ENCODE measurements at places on chromosomes 6 and 20. TPM values are rescaled to one million over a fixed set of nuclear protein-coding genes. Genes with fewer than 3 reads are reported as not detected.

DNA sequence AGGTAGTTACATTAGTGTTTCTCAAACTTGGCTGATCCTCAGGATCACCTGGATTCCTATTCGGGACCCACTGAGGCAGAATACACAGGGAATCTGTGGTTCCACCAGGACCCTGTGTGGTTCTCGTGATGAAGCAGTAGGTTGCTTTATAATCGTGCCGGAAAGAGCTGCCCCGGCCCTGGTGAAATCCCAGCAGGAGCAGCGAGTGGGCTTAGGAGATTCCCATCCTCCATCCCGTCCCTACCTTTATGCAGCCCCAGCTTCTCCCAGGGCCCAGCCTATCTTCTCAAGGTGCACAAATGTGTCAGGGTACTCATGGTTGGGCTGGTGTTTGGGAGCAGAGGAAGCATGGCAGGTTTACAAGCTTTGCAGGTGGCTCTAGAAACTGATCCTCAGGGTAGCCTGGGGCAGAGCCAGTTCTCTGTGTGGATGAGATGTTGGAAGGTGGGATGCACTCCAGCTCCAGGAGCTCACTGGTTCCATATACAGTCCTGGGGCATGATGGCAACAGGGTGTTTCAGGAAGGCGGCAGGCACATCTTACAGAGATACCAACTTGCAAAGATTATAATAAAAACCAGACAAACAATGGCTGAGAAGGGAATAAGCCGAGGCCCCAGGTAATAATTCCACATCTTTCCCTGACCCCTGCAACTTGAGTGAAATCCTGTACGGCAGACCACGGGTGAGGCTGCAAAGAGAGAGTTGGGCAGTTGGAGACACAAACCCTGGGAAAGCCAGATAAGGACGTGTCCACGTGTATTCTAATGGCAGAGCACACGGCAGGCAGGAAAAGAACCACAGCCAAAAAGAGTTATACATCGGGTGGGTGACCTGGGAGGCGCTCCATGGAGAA is 5.9 kb downstream of the SLC22A1 start:
- DNase-seq, result no peak

GRCh38 chr6:159715605-159716004 is 11.7 kb upstream of the WTAP start:
- no peak for DNase-seq

DNA sequence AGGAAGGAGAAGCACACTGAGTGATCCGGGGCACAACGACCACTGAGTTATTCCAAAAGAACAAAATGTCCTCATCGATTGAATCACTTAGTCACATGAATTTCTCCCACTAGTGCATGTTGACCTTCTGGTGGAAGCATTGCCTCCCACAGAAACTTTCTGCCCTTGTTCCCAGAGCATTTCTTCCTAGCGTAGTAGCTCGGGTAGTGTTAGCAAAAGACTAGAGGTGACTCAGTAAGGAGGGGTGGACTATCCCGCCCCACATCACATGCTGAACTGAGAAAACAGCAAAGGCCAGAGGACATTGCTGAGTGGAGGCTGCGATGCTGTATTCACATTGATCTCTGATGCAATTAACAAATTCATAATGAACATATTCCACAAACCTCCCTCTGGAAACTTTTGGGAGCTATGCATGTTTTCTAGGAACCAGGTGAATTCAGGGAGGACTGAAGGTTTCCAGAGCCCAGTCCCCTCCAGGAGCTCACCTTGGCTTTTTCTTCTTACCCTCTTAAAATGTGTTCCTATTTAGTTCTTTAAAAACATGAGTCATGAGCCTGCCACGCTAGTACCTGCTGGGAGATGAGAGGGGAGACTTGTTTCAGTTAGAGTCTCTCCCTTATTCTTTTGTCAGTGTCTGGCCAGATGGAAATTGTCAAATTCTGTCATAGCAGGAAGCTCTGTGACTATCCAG is 507.9 kb downstream of the CDH26 start:
- DNase-seq, result no peak

GRCh38 chr20:31833130-31833930 is 12.1 kb downstream of the FOXS1 start:
- DNase-seq, result peak; percentile 80

DNA sequence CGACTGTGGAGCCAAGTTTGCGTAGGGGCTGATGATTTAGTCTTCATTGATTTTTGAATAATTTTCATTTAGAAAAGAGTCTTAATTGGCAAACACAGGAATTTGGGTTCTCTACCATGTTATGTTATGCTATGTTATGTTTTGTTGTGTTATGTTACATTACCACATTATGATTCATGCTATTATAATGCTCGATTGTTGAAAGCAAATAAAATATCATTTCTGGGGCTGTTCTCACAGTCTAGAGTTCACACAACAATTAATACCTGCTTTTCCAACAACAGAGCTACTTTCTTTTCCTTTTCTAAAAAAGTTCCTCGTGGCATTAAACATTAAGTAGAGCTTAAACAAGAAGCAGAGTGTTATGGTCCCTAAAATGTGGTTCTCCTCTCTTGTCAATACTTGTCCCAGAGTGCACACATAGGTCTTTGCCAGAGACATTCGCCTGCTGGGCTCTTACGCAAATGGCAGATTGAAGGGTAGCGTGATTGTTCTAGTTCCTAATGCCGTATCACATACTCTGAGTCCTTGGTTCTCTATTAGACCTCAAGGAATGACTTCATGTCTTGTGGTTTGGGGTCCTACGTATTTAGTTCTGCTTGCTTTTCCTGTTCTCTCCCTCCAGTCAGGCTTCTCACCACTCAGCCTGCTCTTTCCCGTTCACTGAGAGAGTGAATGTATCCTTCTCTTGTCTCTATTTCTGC is 370.3 kb downstream of the CD109 start:
- no peak for DNase-seq

GRCh38 chr6:16487996-16488674 is 249.7 kb downstream of the GMPR start:
- no peak for DNase-seq

DNA sequence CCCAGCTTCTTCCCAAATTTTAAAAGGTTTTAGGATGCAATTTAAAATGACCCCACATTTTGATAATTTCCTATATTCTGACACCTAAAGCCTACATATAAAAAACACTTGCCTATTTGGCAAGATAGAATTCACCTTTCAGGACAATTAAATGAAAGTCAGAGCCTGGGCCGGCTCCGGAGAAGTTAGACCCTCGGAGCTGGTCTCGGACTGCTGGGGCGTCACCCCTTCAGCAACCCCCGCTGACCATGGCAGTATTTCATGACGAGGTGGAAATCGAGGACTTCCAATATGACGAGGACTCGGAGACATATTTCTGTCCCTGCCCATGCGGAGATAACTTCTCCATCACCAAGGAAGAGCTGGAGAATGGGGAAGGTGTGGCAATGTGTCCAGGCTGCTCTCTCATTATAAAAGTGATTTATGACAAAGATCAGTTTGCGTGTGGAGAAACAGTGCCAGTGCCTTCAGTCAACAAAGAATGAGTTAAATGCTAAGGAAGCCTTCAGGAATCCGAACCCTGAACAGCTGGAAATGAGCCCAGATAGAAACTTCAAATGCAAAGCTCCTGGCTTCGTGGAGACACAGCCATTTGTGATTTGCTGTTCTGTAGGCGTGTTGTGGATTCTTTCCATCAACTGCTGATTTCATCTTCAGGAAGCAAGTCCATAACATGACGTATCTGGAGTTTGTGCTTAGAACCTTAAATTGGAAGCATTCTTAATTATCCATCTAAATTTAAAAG is 16.0 kb downstream of the TCFL5 start:
- no peak for DNase-seq

DNA sequence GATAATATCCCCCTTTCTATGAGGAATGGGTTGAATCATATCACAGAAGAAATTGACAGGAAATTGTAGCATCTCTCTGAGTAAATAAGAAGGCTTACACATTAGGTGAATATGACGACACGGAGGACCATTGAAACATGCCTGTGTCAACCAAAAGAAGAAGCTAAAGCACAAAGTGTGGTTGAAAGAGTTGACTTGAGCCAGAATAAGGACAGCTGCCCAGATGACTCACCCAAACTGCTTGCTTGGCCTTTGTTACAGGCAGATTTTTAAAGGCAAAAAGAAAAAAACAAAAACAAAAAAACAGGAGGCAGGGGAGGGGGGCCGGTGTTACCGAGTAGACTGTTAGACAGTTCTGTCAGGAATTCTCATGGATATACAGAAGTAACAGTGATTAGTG is 129.8 kb upstream of the EDN1 start:
- DNase-seq, result no peak

GRCh38 chr20:3164043-3164762 is 4.5 kb upstream of the FASTKD5 start:
- no peak for DNase-seq

DNA sequence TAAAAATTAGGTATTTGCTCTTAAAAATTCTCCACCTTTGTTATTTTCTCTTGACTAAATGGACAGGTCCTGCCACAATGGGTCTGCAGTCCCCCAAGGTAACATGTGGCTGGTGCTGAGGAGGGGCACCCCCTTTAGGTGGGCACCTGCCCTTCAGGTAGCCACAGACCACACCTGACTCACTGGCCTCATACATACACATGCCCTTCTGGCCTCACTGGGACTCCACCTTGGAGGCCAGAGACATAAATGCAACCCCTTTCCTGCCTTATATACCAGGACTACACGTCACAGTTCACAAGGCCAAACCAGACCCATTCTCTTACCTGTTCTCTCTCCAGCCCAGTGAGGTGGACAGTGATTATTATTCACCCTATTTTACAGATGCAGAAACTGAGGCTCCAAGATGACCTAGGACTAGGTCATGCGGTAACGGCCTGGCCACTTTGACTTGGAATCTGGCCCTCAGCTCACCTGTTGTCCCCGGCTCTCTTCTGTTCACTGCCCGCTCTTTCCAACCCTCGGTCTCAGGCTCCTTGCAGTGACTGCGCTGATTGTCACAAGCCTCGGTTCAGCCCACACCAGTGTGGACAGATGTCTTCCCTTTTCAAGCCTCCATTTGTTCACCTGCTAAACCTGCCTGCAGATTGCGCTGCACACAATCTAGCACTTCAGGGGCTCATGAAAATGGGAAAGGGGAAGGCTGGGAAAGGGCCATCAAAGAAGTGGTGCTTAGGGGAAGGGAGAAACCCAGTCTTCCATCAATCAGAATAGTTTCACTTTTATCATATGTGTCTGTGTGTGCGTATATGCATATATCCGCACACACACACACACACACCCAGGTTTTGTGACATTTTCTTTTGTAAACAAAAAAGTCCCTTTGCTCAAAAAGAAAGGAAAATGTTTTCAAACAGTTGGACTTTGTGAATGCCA is 121.7 kb downstream of the BCAS1 start:
- DNase-seq, result no peak

DNA sequence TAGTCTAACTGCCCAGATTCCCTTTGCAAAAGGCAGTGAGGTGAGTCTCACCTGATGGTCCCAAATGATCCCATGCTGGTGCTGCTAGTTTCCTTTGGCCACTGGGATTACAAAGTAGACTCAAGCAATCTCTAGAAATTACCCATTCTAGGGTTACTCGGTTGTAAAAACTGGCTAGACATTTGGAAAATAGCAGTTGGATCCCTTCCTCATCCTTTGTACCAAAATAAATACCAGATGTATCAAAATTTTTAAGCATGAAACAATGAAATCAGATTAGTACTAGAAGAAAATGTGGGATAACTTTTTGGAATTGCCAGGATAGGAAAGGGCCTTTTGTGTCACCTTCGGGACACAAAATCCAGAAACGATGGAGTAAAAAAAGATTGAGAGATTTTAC is 112.9 kb upstream of the TOP1 start:
- no peak for DNase-seq

- no peak for DNase-seq
Observed at GRCh38 chr6:108982154-108983113, 112.2 kb downstream of the SESN1 start.

DNA sequence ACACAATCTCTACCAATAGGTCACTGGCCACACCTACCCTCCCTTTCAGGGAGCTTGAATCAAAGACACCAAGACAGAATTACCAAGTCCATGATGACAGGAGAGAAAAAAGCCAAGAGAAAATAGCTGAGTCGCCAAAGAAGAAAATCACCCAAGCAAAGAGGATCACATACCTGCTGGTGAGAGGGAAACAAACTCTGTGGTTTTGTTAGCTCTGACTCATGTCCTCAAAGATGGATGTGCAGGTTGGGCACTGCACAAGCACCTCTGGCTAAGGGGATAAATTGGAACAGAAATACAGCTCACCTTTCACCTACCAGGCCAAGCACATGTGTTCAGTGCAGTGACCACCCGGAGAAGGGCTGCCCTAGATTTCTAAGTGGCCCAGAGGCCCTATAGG is 114.8 kb downstream of the TFAP2A start:
- no peak for DNase-seq

- no peak for DNase-seq
Observed at GRCh38 chr6:3841066-3841454, 8.1 kb upstream of the FAM50B start.

DNA sequence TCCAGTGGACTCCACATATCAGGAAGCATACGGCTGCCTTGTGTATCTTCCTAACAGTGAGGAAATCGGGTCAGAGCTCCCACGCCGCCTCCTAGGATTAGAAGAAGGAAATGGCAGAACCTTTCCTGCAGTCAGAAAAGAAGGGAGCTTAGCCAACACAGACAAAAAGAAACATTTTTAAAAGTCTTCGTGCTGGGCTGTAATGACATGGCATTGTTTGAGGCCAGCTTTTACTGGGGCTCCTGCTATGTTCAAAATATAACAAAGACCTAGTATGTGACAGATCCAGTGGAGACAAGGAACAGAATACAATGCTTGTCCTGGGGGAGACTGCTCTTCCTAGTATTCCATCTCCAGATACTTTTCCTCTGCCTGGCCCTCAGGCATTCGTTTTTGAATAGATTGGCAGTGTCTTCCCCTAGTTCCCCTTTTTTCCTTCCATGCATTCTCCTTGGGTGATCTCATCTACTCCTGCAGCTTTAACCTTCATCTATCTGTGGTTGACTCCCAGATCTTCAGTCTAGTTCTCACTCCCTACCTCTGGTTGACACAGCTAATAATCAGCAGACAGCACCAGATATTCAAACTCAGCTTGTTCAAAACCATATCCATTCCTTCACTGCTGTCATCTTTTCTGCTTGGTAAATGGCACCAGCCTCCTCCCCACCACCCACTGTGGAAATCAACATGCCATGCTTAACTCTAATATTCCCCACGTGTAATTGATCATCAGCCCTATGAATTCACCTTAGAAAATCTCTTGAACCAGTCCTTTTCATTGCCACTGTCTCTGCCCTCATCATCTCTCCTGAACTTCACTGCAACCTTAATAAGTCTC is 94.5 kb upstream of the VSTM2L start:
- DNase-seq, result no peak

DNA sequence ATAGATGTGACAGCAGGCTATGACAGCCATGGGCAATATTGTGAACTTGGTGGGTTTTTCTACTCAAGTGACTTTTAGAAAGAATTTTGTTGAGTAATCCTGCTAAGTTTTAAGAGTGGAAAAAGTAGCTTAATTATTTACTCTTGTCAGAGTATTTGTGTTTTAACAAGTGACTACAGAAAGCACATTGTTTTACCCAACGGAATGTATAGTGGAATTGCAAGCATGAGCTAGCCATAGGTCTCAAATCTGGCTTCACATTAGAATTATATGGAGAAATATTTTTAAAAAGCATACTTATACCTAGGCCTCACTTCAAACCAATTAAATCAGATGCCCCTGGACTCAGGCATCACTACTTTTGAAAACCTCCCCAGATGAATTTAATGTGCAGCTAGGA is 35.5 kb upstream of the GOPC start:
- no peak for DNase-seq

- no peak for DNase-seq
Observed at GRCh38 chr6:49423817-49424216, 39.2 kb downstream of the MMUT start.

The TRIM15 gene
- 0.12 TPM for total RNA-seq

The C20orf204 gene
- 0.63 TPM for total RNA-seq

The SDCBP2 gene
- 12.1 TPM for total RNA-seq

The CALHM6 gene
- total RNA-seq, result not detected

The ME1 gene
- total RNA-seq, result 3.3 TPM

The HSPA1L gene
- total RNA-seq, result 0.71 TPM

The SPTLC3 gene
- total RNA-seq, result 4.4 TPM

The MLN gene
- total RNA-seq, result not detected
